ENCODE measurements at places on chromosomes 6 and 20.

DNA sequence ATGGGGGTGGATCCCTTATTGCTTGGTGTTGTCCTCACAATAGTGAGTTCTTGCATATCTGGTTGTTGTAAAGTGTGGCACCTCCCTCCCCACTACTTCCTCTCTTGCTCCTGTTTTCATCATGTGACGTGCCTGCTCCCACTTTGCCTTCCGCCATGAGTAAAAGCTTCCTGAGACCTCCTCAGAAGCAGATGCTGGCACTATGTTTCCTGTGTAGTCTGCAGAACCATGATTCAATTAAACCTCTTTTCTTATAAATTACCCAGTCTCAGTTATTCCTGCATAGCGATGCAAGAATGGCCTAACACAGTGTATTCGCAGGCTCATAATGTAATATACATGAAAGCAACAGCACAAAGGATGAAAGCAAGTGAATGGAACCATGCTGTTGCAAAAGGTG, 28.4 kb upstream of the ANKRD60 start:
- no peak for DNase-seq

GRCh38 chr20:18456600-18456999, 10.2 kb downstream of the DZANK1 start:
- DNase-seq, result no peak

DNA sequence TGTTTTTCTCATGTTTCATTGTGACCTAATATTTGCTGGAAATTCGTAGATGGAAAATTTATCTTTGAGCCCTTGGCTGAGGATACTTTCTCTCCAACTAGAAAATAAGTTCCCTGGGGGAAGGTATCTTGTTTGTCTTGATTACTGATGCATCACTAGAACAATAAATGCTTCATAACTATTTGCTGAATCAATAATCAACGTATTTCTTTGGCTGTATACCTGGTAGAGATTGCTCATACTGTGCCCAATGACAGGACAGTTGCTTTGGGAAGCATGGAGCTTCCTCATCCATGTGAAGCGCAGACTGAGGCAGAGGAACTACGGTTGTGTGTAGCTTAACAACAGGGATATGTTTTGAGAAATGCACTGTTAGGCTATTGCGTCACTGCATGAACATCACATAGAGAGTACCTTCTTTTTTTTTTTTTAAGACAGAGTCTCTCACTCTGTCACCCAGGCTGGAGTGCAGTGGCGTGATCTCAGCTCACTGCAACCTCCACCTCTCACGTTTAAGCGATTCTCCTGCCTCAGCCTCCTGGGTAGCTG, 34.2 kb upstream of the RPN2 start:
- DNase-seq, result no peak

DNA sequence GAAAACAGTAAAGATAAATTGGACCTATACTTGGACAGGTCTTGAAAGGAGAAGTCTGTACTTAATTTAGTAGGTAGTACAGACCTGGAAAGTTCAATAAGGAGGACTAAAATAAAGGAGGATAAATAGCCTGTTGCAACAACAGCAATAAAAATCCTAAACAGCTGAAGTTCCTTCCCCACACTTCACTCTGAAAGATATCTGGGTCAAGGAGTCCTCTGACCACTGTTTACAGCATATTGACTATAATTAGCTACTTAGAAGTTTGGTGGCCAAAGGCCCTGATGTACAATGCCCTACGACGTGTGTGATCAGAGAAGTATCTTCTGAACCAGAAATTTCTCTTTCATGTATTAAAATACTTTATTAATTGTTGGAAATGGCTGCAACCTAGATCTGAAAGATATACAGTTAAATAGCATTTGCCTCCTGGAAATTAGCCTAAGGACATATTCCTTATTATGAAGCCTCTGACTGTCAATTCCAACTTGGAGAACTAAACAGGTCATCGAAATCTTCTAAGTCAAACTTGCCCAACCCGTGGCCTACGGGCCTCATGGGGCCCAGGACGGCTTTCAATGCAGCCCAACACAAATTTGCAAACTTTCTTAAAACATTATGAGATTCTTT, 82.8 kb downstream of the KIF13A start:
- DNase-seq, result no peak

GRCh38 chr20:55097621-55098020, 622.2 kb downstream of the DOK5 start:
- no peak for DNase-seq

DNA sequence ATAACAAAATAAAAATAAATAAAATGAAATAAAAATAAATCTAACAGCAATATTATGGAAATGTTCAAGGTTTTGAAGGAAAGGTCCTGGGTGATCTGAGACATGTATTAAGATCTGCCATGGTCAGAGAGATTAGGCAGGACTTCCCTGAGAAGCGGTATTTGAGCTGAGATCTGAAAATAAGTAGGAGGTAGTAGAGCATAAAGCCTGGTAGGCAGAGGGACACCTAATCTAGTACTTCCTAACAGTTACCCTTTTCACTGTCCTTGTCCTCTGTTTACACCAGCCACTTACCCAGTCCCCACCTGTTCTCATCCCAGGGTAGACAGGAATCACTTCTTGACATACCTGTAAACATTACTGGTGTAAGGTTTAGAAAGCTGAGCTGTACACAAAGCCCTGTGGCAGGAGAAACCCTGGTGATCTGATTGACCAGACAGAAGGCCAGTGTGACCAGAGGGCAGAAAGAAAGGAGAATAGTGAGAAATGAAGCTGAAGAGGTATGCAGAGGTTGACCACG, 8.3 kb upstream of the ZNF318 start:
- DNase-seq, result no peak

- DNase-seq, result no peak
Observed at GRCh38 chr6:34866509-34866908, 21.3 kb downstream of the TAF11 start.

- DNase-seq, result no peak
Observed at GRCh38 chr20:18506744-18507143, 996 bp upstream of the SEC23B start.

DNA sequence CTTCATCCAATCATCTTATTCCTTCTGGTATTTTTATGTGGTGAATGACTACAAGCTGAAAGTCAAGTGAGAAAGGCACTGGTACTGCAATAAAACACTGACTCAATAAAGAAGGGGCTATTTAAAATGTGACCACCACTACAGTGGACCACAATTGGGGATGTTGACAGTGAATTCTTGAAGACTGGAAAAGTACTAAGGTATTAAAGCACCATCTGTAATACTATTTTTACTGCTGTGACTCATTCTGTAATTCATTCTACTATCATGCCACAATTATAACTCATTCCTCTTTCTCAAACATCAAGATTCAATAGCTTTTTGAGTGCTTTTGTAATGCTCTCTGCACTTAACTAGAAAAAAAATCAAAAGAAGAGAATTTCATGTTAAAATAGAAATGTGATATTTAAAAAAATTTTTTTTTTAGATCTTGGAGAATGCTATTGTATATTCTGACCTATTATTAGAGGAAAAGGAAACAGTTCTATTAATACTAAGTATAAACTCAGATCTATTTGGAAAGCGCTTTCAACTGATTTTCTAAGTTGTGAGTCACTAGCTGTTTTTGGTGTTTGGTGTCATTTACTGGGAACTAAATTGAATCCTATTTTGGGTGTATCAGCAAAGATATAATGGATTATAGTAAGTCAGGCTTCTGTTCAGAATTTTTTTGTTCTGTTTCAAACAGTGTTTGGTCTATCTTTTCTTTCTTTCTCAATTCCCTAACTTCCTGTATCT, 104.7 kb upstream of the TMEM170B start:
- DNase-seq, result no peak

- no peak for DNase-seq
Observed at GRCh38 chr6:33960345-33961313, 156.8 kb upstream of the MLN start.

- no peak for DNase-seq
Observed at GRCh38 chr6:8481727-8482126, 46.4 kb upstream of the SLC35B3 start.

- DNase-seq, result no peak
Observed at GRCh38 chr6:40848868-40849514, 190.0 kb downstream of the UNC5CL start.

DNA sequence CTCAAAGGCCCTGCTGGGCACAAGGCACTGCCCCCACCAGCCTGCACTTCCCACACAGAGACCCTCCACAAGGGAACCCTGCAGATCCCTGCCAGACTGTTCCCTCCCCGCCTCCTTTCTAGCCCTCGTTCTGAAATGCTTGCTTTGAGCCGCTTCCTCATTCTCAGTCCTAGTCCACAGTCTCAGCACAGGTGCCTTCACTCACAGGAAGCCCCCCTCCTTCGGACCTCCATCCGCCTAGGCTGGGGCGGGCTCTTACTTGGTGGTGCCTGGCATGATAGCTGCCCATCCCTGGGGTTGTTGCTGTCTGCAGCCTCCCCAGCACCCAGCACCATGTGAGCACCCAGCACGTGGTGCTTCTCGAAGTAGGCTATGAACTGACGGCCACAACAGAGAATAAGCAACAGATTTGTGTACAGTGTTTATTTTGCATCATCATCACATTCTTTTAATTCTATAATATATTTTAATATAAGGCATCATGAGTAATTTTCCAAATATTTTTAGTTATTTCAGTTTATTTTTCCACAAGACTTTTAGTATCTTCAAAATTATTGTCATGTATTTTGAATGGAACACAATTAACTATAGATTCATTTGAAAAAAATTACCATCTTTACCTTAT, 12.3 kb downstream of the CST5 start:
- DNase-seq, result no peak

DNA sequence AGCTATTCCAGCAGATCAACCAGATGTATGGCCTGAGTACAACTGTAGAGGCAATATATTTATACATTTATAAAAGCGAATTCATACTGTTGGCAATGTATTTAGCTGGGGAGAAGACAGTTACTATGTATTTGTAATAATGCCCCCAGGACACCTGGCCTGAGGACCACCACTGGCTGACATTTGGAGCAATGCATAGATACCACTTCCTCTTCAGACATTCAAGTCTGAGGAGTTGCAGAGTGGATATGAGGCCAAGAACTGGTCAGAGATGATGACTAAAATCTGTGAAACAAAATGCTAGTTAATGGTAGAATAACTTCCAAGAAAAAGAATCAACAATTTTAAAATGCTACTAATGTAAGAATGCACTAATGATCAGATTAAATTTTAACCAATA, 462.3 kb downstream of the CDC5L start:
- peak; percentile 39 for DNase-seq

DNA sequence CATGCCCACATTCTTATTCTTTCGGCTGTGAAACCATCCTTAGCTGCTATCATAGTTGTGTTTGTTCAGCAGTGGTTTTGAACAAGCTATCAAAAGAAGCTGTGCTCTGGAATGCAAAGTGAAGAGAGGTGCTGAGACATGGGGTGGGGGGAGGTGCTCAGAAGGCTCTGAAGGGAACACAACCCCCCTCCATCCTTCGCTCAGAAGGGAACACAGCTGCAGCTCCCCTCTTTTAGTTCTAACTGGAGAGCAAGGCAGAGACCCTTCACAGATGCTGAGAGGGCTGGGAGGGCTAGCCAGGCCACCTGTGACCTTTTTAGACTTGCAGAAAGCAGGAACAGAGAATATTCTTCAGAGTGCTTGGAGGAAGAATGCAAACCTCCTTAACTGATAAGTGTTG, 17.6 kb upstream of the SSTR4 start:
- no peak for DNase-seq

- DNase-seq, result peak; percentile 37
Observed at GRCh38 chr6:135183532-135184440, 2.7 kb downstream of the MYB start.

DNA sequence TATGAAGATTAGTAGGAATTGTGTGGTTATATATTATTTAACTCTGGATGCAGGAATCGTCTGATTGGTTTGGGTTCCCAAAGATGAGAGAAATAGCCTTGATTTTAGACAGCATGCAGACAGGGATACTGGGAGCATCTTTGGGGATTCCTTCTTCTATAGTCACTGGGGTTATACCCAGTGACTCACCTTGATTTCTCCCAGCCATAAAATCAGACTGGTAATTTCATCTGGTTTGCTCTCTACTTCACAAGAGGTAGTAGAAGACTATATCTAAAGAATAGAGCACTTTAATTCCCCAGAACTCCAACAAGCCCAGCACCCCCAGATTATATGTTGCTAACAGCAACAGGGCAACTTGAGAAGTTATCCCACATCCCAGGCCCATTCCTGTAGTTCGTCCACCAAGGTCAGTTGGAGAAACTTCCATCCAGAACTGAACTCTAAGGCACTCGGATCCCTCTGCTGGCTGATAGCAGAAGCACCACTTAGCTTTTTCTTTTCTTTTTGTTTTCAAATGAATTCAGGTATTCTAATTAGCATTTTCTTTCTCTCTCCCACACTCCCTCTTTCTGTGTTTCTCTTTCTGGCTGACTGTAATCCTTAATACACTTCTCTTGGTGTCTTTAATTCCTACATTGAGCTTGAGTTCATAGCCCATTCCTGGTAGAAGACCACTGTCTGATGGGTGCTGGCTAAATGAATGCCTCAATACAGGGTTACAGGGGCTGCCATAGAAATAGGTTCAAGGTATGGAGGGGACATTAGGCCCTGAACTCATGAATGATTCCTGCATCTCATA, 20.4 kb upstream of the EFHC1 start:
- DNase-seq, result peak; percentile 66

DNA sequence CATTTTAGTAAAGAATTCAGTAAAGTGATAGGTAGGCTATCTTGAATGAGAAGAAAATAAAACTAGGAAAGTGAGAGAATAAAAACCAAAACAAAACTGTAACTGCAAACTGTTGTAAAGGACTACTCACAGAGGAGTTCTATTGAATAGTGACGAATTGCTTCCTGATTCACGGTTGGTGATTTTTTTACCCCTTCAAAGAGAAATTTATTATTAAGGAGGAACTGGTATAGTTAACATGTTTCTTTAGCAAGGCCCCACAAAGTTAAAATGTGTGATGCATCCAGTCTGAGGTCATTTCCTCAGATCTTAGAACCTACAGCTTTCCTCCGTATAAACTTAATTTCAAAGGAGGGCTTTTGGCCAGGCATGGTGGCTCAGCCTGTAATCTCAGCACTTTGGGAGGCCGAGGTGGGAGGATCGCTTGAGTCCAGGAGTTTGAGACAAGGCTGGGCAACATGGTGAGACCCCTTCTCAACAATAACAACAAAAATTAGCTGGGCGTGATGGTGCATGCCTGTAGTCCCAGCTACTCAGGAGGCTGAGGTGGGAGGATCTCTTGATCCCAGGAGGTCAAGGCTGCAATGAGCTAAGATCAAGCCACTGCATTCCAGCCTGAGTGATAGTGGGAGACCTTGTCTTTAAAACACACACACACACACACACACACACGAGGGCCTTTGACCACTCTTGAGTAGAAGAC, 8.3 kb downstream of the PRDM1 start:
- DNase-seq, result no peak

DNA sequence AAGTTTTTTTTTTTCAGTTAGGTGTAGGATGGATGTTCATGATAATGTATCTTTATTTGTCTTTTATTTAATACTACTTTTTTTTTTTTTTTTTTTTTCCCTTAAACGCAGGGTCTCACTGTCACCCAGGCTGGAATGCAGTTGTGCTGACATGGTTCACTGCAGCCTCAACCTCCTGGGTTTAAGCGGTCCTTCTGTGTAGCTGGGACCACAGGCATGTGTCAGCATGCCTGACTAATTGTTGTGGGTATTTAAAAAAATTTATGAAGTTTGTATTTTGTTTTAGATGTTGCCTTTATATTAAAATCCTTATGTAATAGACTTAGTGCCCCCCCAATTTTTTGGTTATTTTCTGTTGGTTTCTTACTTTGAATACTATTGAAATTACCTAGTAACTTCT, 42.6 kb downstream of the NCOA3 start:
- DNase-seq, result no peak

- DNase-seq, result no peak
Observed at GRCh38 chr6:141467881-141468280, 664.8 kb upstream of the GJE1 start.
